NCI-H748 treated with DMSO at 0.1 percent for 48 hours (cell line): ENCODE measurements at places on chromosomes 3 and 15.

DNA sequence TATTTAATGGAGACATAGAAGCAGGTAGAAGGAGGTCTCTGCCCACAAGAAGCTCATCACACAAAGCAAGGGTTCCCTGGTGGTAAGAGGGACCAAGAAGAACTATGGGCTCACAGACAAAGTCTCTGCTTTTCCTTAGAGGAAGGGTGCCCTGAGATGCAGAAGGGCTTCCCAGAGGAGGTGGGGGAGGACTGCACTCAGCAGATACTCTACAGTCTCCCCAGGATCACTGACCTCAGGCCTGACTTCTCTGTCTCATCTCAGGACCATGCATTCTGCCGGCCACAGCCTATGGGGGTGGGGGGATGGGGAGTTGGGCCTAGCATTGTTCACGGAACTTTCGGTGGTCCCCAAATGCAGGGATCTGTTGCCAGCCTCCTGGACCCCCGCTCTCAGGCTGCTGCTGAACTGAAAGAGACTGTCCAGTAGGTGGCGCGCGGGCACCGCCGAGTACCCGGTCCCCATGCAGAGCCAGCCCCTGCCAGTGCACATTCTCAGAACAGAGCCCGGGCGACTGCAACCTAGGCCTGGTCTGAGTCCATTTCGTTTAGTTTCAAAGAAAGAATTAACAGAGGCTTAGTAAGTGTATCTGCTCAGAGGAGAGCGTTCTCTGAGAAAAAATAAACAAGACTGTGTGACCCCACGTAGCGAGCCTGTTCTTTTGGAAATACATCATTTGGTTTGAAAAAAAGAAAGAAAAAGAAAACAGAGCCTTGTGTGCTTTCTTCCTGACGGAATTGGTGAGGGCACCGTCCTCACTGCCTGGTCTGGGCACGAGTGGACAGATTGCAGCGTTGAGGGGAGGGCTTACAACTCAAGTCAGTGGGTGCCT, 74.1 kb downstream of the LRTM1 start:
- DNase-seq: peak; percentile 77

GRCh38 chr3:183699238-183699947, 1.8 kb downstream of the YEATS2 start:
- no peak for DNase-seq

DNA sequence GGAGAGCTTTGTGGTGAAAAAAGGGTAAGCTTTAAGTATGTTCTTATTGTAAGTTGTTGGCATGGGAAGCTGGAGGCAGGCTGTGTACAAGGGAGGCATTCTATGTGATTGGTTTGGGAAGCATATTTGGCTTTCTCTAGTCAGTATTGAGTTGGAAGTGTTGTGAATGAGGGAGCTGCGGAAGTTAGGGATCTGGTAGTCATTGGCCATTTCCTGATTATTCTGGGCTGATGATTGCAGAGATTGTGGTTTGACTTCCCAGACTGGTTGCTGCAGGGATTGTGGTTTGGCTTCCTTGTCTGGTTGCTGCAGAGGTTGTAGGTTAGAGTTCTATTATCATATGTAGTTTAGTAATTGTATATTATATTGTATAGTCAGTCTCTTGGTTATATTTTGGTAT, 21.0 kb downstream of the STXBP5L start:
- no peak for DNase-seq

- no peak for DNase-seq
Observed at GRCh38 chr3:158539414-158540014, 31.5 kb upstream of the MLF1 start.

GRCh38 chr3:159356606-159357005, 554.8 kb downstream of the MFSD1 start:
- no peak for DNase-seq

GRCh38 chr3:35659768-35660167, 20.4 kb downstream of the ARPP21 start:
- DNase-seq: no peak

- DNase-seq: no peak
Observed at GRCh38 chr15:31269816-31270575, 56.6 kb upstream of the KLF13 start.

- DNase-seq: no peak
Observed at GRCh38 chr3:74537164-74537563, 77.3 kb downstream of the CNTN3 start.

DNA sequence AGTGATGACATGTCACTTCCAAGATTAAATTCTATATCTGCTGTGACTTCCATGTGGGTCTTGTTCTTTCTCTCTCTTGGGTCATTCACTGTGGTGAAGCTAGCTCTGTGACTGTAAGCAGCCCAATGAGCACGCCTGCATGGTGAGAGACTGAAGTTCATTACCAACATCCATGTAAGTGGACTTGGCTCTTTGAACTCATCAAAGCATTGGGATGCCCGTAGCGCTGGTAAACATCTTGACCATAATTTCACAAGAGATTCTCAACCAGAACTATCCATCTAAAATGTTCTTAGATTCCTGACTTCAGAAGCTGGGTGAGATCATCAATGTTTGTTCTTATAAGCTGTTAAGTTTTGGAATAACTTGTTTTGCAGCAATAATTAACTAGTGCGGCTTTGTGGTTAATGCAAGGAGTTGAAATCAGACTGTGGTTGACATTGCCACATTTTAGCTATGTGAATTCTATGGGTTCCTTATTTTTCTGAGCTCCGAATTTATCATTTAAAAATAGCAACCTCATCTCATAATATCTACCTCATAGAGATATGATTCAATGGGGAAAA, 31.6 kb upstream of the LRRC3B start:
- DNase-seq: no peak

DNA sequence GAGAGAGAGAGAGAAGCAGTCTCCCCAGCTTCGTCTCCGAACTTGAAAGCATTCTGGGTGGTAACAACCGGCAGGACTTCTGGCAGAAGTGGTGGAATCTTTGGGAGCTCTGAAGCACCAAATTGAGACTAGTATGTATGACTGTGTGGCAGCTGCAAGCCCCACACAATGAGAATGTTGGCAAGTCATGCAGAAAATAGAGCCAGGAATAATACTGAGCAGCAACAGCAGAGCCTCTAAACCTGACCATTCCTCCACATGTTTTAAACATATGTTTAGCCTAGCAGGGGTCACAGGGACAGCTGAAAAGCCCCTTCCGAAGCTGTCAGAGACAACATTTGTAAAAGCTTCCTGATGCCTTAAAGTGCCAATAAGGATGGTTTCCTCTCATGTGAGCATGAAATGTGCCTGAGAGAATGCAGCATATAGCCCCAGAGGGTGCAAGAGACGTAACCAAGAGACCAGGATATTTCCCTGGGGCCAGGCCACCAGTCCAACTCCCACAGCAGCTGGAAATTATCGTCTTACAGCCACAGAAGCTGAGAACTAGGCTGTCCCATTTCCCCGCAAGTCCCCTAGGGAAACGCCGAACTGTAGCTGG, 178.6 kb upstream of the CCDC54 start:
- no peak for DNase-seq

- DNase-seq: no peak
Observed at GRCh38 chr15:67109141-67110034, 44.0 kb downstream of the SMAD3 start.
